ENCODE measurements at places on chromosomes 2 and 18.

DNA sequence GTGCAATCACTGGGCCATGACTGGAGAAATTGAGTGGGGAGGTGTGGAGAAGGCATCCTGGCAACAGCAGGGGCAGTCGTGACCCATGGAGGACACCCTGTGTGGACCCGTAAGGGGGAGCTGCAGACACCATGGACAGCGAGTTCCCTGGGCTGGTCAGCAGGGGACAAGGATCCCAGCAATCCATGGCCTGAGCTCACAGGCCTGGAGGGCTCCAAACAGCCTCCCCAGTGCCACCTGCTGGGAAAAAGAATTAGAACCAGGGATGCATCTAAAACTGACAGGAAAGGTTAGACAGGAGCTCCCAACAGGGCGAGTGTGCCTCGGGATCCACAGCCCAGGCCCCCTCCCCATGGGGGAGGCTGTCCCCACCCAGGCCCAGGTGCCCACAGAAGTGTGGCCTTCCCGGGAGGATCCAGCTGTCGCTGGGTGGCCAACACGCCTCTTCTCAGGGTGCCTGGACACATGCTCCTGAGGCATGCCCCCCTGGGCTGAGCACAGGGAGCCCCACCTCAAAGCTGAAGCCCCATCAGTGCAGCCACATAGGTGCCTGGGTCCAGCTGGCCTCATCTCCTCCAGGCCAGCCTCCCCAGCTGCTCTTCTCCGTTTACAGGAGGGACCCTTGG is 20.5 kb upstream of the KIF1A start:
- peak; percentile 78 for DNase-seq

- DNase-seq: no peak
These were observed 4.3 kb downstream of the GMCL1 start for GRCh38 chr2:69833752-69834151.

DNA sequence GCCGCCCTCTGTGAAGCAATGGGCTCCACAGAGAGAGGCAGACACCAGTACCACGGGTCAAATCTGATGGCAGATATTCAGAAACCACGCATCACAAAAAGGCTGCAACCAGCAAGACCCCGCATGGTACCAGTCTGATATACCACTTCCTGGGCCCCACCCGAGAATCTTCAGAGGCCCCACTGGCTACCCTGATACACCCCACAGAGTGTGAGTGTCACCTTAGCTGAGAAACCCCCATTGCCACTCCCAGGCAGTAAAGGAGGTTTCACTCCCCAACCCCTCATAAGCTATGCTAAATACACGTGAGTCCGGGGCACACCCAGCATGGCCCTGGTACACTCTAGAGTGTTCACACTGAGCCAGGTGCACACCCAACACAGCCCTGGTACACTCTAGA is 160.0 kb downstream of the EIPR1 start:
- no peak for DNase-seq

GRCh38 chr18:4453874-4454536 is 1.1 kb downstream of the DLGAP1 start:
- DNase-seq: no peak

DNA sequence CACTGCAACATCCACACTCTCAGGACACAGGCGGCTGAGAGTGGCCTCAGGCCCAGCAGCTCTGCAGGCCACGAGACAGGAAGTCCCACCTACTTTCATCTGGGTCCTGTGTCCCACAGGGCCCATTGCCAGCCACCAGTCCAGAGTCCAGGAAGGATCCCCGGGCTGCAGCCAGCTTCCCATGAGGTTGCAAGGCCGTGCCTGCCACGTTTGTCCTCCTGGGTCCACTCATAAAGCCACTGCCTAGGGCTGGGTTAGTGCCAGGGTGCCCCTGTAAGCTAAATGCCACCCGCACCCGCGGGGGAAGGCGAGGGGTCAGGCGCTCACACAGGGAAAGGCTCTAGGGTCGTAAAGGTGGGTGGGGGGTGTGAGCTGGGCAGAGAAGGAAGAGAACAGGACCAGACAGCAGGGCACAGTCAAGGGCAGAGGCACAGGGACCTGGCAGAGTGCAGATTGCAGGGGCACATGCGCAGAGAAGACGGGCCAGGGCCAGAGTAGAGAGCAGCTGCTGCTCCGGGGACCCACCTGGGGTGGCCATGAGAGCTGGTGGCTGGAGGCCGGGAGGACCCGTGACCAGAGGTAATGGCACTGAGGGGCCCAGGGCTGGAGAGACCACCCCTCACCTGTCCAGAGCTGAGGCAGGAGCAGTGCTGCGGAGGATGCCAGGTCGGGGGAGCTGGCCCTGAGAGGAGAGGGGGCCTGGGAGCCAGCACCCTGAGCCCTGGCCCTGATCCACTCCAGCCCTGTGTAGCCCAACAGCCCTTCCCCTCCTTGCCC is 8.0 kb downstream of the AGXT start:
- DNase-seq: no peak

DNA sequence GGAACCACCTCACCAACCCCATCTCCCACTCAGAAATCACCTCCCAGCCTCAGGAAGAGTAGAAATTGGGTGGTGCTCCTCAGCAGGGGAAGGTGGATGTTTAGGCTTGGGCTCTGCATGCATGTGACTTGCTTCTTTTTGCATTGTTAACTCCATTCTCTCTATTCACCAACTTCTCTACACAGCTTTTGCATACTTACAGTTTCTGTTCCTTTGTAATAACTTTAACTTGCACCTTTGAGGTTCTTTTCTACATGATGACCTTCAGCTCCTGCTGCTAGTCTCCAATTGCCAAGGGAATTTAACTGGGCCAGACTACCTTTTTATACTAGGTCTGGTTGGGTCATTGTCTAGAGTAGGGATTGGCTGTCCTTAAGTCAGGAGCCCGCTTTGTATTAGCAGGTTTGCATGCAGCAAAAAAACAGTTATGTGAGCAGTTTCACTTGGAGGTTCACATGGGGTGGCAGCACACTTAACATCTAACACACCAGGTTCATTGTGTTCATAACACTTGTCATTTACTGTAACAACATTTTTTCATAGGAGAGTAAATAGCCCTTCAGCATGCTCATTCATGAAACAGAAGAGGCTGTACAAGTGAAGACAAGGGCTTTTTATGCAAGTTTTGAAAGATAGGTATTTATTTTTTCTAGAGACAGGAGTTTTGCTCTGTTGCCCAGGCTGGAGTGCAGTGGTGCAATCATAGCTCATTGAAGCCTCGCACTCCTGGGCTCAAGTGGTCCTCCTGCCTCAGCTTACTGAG is 12.0 kb downstream of the MRPL35 start:
- no peak for DNase-seq

DNA sequence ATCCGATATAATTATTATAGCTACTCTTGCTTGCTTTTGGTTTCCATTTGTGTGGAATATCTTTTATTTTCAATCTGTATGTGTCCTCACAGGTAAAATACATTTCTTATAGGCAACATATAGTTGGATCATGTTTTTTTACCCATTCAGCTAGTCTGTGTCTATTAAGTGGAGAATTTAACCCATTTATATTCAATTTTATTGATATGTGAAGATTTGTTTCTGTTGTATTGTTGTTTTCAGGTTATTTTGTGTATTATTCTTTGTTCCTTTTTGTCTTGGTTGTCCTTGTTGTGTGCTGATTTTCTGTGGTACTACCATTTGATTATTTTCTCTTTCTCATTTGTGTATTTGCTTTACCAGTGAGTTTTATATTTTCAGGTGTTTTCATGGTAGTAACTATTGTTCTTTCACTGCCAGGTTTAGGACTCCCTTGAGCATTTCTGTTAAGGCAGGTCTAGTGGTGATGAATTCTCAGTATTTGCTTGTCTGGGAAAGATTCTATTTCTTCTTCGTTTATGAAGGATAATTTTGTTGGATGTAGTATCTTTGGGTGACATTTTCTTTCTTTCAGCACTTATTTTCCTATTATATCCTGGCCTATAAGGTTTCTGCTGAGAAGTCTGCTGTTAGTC is 95.4 kb downstream of the ANKRD12 start:
- no peak for DNase-seq

GRCh38 chr2:100000915-100001707 is 141.3 kb downstream of the AFF3 start:
- DNase-seq: no peak

GRCh38 chr2:68463287-68463877 is 3.7 kb downstream of the FBXO48 start:
- no peak for DNase-seq

GRCh38 chr18:66346833-66347588 is 256.9 kb downstream of the CDH19 start:
- no peak for DNase-seq

DNA sequence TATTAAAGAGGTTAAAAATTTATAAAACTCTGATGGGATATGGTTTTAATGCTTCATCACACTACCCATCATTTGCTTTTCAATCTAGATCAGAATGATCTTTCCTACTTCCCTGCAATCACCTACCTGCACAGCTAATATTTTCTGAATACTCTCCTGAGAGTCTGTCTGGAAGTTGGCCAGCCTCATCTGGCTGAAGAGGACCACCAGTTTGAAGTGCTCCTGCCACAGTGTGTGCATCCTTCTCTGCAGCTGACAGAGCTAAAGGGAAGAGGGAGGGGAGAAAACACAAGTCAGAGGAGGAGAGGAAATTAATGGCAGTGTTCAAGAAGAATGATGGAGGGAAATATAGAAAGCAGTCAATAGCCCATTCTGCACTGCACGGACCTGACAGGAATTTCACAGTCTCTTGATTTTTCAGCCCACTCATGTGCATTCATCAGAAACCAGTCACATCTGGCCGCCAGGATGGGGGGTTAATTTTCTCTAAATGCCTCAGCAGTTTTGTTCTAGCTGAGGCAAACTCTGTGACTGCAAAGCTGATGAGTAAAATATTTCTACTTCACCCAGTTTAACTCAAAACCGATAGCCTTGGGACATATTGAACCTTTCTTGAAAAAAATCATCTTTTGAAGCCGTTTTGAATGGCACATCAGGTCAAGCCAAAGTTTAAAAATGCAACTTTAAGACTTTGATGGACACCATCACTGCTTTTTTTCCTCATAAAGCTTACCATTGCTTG is 201.8 kb upstream of the KLHL14 start:
- DNase-seq: no peak

DNA sequence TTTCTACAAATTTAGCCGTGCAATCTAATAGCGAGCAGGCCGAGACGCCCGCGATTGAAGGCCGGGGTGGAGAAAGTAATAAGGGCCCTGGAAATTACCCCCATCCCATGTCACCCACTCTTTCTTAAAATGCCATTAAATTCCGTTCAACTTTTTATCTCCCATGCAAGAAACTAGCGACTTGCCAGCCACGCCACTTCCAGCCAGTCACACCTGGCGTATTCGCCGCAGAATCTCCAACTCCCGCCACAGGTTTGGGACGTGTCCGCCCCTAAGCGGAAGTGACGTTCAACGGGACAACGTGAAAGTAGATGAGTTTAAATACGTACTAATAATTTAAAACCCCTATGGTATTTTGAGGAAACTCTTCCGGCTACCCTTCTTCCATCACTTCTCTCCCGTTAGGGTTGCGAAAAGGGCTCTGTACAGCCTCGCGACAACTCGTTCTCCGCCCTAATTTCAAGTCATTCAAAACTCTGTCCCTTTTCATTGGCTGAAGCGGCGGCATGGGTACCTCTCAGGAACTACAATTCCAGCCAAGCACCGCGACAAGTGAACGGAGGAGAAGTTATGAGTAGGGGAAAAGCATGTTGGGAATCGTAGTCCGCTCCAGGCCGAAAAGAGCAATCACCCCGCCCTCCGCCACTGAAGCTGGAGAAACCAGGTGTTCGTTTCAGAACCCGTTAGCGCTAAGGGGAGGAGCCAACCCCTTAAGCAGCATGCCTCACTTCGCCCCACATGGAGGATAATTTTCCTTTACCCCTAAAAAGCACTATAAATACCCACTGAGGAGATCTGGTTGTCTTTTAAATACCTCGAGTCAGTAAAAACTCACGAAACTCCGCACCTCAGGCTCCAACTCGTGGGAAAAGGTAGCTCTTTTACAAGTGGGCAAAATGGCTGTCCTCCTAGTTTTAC is at the start of gene ZRANB3:
TSS of gene ZRANB3 (minus strand) at position 906 of the 918 bp plus-strand sequence.
- DNase-seq: peak; percentile 95

GRCh38 chr18:50659091-50660003 is 99.5 kb downstream of the MAPK4 start:
- no peak for DNase-seq

DNA sequence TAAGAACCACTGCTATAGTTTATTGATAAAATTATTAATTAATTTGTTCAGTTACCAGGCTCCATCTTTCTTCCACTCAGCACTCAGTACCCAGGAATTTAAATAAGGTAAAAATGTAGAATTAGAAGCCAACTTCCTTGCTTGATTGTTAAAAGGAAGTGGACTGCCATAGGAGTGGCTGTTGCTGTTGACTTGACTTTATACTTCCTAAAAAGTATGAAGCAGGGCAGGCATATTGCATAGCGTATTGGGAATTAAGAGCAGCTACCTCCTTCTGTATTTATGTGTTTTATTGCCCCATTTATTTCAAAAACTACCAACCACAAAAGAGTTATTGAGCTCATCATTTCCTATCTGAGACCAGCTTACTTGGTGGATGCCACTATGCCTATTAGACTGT is 27.9 kb downstream of the PSMD1 start:
- no peak for DNase-seq
